ENCODE measurements at places on chromosomes 1 and 21. TPM values are rescaled to one million over a fixed set of nuclear protein-coding genes. Genes with fewer than 3 reads are reported as not detected.
A peak's percentile ranks its signal among the peaks of the same experiment; 100 is the strongest.

GRCh38 chr1:105005594-105006195 is 1256.0 kb downstream of the AMY1C start:
- DNase-seq = no peak

KIF21B gene
- polyA plus RNA-seq = 1.3 TPM

GRCh38 chr21:16280686-16281091 is 550.9 kb downstream of the USP25 start:
- peak; percentile 55 for DNase-seq

NOS1AP gene
- 0.73 TPM for polyA plus RNA-seq

FAM131C gene
- not detected for polyA plus RNA-seq

GRCh38 chr1:88783145-88783544 is 99.1 kb downstream of the PKN2 start:
- no peak for DNase-seq

DNA sequence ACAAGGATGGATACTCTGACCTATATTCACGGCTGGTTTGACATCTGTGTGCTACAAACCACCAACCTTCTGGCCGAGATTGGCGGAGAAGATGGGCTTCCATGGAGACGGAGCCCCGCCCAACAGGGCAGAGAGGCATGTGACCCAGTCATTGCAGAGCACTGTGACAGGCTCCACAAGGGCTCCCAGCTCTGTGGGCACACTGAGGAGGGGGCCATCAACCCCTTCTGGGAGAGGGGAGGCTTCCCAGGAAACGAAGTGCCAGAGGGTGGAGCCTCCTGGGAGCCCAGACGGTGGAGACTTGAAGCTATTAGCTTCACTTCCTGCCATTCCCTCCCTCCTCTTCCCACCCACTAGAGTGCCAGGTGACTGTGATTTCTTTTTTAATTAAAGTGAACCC is 71.6 kb upstream of the IFFO2 start:
- DNase-seq = no peak

- DNase-seq = no peak
Observed at GRCh38 chr21:42461881-42462877, 33.8 kb downstream of the RSPH1 start.

- DNase-seq = no peak
Observed at GRCh38 chr1:223873044-223873443, 27.3 kb upstream of the TP53BP2 start.

DNA sequence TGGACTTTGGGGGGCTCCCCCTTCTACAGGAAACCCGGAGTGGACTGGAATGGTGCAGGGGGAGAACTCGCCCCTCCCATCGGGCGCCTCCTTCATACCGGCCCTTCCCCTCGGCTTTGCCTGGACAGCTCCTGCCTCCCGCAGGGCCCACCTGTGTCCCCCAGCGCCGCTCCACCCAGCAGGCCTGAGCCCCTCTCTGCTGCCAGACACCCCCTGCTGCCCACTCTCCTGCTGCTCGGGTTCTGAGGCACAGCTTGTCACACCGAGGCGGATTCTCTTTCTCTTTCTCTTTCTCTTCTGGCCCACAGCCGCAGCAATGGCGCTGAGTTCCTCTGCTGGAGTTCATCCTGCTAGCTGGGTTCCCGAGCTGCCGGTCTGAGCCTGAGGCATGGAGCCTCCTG is at the start of gene TNFRSF14:
Gene TNFRSF14, plus strand, starts transcription at position 95 of the 401 bp plus-strand sequence. Its CDS starts 294 bp downstream, at position 389.
- peak; percentile 77 for DNase-seq

DNA sequence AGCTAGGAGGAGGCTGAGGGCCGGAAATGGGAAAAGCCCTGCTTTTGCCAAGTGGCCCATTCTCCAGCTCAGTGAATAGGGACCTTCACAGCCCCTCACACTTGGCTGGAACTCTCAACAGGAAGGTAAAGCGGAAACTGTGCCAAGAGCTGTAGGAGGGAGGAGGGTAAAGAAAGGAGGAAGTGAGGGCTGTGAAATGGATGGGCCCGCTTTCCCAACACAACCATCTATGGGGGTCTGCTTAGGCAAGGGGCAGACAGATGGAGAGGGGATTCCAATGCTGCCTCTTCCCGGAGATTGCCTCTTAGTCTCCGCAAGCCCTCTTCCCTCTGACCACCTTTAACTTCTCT is 5.2 kb downstream of the INKA2 start:
- no peak for DNase-seq

OR2T2 gene
- not detected for polyA plus RNA-seq

GRCh38 chr1:200666309-200666708 is 3.4 kb downstream of the DDX59 start:
- no peak for DNase-seq

OLFML3 gene
- polyA plus RNA-seq = 9.7 TPM

- no peak for DNase-seq
Observed at GRCh38 chr1:56992318-56993125, 26.7 kb upstream of the C8B start.

DNA sequence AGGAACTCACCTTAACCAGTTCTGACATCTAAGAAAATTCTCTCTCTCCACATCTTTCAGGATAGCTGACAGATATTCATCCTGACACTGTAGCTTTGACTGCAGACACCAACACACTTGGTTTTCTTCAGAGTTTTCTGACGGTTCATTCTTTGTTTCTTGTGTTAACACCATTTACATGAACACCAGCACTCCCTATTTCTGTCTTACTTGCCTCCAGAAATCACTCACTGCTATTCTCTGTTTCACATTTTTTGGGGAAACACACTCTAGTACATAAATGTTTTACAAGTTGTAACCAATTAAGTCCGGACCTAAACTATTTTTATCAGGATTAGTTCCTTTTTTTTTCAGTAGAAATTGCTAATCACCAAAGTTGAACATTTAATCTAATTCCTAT is 15.4 kb downstream of the FLVCR1 start:
- DNase-seq = no peak

STIL gene
- 0.85 TPM for polyA plus RNA-seq

- DNase-seq = no peak
Observed at GRCh38 chr1:167927046-167927754, 9.3 kb upstream of the DCAF6 start.

- no peak for DNase-seq
Observed at GRCh38 chr1:244074559-244075171, 23.6 kb downstream of the ZBTB18 start.

TCHHL1 gene
- not detected for polyA plus RNA-seq

DNA sequence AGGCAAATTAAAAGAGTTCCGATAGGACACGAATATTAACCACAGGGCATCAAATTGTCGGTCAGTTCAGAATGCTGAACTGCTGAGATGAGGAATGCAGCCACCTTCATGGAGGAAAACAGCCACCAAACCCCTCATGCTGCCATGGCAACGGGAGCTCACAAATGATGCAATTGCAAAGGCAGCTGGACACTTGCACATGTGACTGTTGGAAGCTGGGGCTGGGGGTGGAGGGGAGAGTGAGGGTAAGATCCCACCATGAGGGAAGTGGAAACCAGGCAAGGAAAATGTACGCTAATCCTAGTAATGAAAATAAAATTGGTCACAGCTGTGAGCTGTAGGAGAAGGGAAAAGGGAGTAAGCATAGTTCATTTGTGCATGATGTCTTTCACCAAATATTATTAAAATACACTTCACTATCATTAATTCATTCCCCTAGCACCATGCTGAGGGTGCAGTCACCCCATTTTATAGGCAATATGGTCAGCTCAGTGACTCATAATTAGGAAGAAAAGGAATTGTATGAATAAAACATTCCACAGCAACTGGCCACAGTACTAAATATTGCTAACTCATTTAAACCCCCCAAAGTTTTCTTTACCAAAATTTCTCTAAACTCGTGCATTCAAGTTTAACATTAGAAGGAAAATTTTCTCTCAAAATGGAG is 15.3 kb downstream of the BECN2 start:
- DNase-seq = peak; percentile 66

GRCh38 chr21:27681038-27681437 is 714.1 kb upstream of the ADAMTS5 start:
- no peak for DNase-seq

GRCh38 chr1:29876441-29876840 is 640.1 kb downstream of the PTPRU start:
- DNase-seq = no peak

KAZN gene
- polyA plus RNA-seq = 7.6 TPM

GRCh38 chr1:68307378-68307787 is 75.1 kb upstream of the WLS start:
- DNase-seq = no peak

DNA sequence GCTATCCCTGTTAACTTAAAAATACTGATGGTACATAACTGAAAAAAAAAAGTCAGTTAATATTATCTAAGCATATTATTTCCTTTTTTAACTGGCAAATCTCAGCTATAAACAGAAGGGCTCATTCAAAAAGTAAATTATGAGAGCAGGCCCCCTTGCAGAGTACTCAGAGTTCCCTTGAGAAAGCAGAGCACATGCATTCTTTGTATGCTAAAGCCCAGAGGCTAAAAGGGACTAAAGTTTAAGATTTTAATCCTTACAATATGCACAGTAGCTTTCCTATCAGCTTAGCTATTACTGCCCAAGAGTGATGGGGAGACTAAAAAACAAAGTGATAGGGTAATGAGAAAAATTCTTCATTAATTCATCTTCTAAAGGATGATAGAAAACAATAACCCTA is 18.5 kb downstream of the SLC16A1 start:
- DNase-seq = no peak

DNA sequence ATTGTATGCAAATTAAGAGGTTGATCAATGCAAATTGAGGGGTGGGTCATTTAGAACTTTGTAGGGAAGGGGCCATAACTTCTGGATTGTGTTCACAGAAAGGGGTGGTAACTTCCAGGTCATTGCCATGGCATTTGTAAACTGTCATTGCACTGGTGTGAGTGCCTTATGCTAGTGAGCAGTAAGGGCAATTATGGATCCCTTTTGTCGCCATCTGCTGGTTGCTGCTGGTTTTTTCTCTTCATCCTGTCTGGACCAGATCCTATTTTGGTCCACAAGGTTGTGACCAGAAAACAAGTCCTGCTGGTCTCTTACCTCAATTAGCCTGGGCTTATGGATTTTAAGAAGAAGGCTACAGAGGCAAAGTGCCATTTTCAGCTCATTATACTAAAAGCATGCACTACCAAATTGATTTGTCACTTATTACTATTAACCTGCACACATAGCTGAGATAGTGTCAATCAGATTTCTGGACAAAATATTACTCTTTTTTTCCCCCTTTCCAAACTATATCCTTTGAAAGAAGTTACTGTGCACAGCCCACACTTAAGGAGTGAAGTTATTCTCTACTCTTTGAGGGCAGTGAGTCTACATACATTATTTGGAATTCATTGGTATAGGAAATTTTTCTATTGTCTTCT is 196.2 kb downstream of the ZC3H11B start:
- peak; percentile 48 for DNase-seq

DNA sequence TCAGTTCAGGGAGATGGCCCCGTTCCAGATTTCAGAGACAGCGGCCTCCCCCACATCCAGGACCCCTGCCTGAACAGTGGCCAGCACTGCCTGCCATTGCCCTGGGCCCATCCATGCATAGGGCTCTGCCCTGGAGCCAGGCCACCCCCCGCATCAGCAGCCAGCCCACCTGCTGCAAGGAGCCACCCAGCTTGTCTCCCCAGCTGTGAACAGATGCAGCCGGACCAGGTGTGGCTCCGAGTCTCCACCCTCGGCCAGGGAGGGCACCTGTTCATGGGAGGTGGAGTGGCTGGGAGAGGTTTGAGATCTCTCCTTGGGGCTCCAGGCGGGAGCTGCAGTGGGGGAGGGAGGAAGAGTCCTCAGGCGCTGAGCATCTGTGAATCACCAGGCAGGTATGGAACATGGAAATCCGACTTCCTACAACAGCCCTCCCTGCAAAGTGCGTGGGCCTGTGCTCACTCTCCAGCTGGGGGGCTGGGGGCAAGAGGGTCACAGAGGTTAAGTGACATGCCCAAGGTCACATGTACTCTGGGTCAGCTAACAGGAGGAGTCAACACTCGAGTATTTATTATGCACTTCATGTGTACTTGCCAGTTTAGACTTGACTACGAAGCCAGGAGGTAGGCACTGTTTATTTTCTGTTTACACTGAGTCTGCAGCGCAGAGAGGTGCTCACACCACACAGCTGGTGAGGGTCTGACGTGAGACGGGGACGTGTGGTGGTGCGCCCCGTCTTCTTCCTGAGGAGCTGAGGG is 4.8 kb upstream of the HES5 start:
- no peak for DNase-seq

DNA sequence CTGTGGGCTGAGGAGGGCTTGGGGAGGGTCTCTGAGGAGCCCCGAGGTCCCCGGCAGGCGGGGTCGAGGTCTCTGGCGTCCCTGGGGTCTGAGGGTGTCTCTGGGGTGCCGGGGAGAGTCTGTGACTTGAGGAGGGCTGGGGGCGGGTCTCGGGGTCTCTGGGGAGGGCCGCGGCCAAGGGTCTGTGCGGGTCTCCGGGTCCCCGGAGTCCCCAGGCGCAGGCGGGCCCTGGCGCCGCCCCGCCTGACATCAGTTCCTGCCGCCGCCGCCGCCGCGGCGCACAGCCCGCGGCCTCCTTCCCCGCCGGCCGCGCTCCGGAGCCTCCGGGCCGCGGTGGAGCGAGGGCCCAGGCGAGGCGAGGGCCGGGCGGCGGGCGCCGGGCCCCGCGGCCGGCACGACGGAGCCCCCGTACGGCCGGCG is at the start of gene PLEKHM2:
Gene PLEKHM2, plus strand, starts transcription at position 279 of the 420 bp plus-strand sequence. CDS start 239 bp downstream, outside the sequence.
- no peak for DNase-seq

CNTN2 gene
- polyA plus RNA-seq = 0.01 TPM

DNA sequence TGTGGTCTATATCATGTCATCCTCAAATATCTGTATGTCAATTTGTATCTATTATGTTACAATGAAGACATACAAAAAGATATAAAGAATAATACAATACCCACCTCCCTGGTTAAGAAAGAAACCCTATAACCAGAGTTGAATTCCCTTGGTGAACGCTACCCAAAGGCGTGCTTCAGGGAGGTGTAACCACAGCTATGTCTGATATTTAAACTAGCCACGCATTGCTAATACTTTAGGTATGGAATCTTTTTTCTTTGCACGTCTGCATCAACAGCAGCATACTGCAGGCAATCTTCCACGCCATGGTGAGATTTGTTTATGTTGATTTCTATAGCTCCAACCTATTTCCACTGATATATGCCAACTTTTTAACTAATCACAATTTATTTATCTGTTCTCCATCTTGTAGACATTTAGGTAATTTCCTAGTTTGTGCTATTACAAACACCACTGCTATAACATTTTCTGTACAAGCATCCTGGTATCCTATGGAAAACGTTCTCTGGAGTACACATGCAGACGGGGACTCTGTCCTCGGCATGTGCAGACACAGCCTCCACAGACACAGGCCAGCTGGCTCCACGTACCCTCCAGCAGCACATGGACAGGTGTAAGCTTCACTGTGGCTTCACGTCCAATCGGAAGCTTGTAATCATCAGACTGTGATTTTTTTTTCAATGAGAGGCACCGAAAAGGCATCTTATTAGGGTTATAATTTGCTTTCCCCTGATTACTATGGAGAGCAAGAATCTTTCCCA is 58.5 kb downstream of the HSF2BP start:
- no peak for DNase-seq

DNA sequence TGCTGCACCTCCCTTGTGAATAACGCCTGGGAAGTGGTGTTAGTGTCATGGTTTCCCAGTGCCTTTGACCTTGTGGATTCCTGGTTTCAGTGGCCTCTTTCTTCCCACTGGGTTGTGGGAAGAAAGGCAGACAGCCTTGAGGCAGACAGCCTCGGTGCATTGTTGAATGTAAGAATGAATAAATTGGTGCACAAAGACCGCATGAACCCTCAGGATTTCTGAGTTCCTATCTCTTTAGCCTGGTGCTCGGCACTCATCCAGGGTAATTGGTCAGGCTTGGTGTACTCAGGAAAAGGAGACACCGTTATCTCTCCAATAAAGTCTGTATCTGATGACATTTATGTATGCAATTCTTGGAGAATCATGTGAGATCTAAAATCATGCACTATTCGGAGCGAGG is 5.1 kb downstream of the ZNF362 start:
- no peak for DNase-seq

- DNase-seq = no peak
Observed at GRCh38 chr1:87956072-87956471, 627.4 kb downstream of the LMO4 start.

OR2L3 gene
- polyA plus RNA-seq = not detected

GRCh38 chr1:100188617-100189016 is 10.6 kb upstream of the LRRC39 start:
- peak; percentile 80 for DNase-seq
